ENCODE measurements at places on chromosomes 12 and 14.

DNA sequence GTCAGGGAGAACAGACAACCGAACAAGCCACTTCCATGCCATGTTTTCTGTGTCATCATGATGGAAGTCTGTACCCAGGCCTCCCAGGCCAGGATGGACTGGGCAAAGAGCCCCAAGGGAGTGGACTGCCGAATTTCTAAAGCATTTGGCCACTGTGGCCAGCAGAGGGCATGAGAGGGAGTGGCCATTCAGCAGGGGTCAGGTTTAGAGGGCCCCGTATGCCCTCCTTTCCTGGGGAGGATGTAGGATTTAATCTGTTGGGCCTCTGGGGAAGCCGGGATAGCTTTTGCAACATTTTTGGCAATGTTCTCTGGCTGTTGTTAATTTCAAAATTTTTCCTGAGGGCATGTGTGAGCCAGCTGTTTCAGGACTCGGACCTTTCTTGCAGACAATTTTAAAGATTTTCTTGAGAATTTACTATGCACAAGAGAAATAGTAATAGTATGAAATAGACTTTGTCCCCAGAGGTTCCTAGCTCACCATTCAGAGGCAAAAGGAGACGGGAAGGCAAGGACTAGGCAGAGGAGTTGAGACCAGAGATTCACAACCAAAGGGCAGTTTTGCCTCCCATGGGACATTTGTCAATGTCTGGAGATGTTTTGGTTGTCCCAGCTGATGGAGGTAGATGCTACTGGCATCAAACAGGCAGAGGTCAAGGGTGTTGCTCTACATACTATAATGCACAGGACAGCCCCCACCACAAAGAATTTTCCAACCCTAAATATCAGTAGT lies 18.0 kb downstream of the ACACB start:
- DNase-seq = no peak

DNA sequence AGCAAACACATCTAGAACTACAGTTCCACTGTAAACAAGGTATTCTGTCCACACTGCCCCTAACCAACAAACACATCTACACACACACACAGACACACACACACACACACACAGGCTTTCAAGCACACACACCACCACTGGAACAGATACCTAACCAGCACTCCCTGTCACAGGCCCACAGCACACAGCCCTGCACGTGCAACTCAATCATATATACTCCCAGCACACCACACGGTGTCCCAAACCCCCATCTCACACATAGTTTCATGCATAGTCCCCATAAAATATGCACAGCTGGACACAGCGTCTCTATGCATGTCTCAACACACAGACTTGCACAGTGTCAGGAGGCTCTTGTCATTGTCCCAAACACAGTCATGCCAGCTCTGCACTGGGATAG lies 27.6 kb downstream of the KRT8 start:
- DNase-seq = no peak

- DNase-seq = no peak
Measured at GRCh38 chr12:69309461-69309860, 38.7 kb upstream of the LYZ start.

DNA sequence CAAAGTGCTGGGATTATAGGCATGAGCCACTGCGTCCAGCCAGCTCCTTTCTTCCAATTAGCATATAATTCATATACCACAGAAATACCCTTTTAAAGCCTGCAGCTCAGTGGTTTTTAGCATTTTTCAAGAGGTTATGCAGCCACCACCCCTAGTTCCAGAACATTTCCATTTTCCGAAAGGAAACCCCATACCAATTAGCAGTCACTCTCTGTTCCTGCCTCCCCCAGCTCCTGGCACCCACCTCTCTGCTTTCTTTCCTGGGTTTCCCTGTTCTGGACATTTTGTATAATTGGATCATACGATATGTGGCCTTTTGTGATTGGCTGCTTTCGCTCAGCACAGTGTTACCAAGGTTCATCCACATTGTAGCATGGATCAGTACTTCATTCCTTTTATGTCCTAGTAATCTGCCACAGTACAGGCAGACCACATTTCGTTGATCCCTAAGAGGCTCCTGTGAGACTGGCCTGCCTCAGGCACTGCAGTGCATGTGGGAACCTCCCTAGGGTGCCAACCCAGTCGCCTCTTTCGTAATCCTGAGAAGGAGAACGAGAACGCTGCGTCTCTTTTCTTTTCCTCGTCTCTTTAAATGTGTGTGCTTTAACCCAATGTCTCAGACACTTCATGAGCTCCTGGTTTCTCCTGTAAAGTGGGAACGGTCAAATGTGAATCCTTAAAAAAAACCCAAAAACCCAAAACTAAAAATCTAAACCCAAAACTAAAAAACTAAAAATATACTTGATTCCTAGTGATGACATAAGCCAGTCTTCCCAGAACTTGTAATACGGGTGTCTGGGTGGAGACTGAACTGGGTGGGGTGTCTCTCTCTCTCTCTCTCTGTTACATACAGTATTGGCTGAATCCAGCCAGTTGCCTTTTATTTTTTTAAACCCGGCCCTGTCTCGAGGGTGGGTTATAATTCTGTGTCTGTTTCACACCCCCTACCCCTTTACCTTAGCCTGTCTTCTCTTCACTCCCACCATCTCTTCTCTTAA lies 14.7 kb downstream of the AACS start:
- DNase-seq = no peak

GRCh38 chr14:73472185-73473114 lies 14.1 kb upstream of the NUMB start:
- DNase-seq = no peak

DNA sequence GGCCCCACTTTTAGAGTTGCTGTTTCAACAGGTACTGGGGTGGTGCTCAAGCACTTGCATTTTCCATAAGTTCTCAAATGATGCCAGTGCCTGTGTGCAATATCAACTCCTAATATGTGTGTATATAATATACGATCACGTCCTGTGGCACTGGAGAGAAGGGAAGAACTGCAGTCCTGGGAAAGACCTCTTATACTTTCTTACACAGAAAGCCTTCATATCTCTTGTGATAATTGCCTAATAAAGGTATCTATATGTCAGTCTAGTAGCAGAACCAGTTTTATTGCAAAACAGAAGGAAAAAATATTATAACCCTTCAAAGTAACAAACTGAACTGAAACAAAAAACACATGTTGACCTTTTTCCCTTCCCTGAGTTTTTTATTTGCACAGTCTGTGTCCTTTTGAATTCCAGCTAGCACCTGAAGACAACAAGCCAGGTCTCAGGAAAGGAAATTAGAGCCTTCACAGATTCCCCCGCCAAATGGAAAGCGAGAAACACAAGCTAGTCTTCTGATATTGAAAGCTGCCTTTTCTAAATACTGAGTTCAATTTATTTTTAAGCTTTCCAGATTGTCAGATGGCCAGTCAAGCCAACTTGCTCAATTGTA lies 44.4 kb downstream of the IGF1 start:
- DNase-seq = no peak

DNA sequence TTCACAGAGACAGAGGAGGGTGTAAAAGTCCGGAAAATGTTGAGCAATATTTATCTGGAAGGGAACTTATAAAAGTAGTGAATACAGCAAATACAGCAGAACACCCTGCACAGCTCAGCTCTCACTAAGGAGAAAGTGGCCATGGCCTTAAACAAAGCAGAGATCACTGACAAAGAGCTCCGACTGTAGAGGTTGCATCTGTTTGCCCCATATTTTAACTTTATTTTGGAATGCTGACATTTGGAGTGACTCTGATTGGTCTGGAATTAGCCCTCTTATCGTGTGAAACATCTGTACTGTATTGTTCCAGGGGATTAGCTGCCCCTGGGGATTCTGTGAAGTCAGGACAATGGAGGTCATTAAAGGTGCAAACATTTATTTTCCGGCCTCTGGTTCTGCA lies 1275.7 kb upstream of the FLRT2 start:
- no peak for DNase-seq

DNA sequence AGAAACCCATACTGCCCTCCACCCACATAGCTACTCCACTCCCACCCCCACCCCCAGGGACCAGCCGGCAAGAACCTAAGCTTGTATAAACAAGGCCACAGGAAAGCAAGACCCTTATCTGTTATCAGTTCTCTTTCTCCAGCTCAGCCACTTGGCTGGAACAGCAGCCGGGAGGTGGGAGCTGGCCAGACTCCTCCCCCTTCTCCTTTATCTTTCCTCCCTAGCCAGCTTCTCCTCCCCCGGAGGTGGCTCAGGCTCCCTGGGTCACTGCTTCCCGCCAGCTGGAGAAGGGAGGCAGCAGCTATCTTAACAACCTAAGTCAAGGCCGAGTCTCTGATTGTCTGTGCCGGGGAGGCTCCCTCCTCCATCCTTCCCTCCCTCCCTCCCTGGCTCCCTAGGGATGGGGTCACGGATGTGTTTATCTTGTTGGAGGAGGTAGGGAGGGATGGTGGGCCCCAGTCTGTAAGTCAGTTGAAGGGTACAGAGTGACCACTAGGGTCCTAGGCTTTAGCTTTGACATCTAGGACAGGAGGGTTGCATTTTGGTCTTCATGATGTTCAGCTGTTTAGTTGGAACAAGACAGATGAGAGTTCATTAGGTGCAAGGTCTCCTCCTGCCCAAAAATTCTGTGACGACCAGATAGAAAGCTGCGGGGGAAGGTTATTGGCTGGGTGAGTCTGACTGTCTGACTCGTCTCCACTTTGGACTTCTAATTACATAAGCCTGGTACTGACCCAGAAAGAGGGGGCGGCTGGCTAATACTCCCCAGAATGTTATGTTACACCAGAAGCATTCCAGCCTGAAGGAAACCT lies 29.7 kb downstream of the ZFP36L1 start:
- DNase-seq = no peak

DNA sequence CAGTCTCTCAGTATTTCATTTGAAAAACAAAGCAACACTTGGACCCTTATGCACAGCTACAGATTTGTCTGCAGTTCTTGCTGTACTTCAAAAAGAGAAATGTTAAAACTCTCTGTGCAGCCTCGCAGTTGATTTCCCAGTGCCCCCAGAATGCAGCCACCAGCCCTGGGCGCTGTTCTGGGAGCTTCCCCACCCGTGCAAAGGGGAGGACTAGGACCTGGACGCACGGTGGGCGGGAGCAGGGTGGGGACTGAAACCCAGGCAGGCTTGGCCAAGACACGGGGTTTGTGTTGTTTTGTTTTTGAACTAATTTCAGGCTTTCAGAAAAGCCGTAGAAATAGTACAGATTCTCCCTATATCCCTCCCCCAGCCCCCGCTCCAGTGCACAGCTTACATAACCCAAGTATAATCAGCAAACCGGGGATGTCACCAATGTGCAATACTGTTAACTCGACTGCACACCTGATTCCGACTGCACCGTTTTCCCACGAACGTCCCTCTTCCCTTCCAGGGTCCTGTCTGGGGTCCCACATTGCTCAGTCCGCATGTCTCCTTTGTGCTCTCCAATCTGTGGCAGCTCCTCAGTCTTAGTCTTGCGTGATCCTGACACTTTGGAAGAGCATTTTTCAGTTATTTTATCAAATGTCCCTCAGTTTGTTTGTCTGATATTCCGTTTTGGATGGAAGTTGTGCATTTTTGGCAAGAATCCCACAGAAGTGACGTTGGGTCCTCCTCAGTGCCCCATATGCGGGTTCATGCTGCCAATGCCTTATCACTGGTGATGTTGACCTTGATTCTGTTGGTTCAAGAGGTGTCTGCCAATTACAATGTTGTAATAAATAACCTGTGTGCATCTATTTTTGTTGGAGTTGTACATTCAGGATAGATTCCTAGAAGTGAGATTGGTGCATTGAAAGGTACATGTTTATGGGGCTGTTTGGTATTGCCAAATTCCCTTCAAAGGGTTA lies 95.9 kb downstream of the SETD3 start:
- no peak for DNase-seq

DNA sequence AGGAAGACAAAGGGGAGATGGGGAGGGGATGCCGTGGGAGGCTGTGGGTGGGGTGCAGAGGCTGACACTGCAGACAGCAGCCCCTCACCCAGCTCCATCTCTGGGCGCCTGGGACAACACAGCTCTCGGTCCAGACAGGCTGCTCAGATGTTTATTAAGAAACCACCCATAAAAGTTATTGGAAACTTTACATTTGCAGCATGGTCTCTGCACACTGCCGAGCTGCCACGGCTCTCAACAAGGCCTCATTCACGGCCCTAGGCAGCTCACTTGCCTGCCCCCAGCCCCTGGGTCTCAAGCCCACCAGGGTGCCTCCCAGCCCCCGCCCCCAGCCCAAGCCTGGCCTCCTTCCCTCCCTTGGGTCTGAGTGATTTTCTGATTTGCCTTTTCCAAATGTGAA lies 21.0 kb upstream of the COL2A1 start:
- no peak for DNase-seq

- DNase-seq = peak; percentile 73
Measured at GRCh38 chr12:108730365-108731104, 783 bp downstream of the CORO1C start.

DNA sequence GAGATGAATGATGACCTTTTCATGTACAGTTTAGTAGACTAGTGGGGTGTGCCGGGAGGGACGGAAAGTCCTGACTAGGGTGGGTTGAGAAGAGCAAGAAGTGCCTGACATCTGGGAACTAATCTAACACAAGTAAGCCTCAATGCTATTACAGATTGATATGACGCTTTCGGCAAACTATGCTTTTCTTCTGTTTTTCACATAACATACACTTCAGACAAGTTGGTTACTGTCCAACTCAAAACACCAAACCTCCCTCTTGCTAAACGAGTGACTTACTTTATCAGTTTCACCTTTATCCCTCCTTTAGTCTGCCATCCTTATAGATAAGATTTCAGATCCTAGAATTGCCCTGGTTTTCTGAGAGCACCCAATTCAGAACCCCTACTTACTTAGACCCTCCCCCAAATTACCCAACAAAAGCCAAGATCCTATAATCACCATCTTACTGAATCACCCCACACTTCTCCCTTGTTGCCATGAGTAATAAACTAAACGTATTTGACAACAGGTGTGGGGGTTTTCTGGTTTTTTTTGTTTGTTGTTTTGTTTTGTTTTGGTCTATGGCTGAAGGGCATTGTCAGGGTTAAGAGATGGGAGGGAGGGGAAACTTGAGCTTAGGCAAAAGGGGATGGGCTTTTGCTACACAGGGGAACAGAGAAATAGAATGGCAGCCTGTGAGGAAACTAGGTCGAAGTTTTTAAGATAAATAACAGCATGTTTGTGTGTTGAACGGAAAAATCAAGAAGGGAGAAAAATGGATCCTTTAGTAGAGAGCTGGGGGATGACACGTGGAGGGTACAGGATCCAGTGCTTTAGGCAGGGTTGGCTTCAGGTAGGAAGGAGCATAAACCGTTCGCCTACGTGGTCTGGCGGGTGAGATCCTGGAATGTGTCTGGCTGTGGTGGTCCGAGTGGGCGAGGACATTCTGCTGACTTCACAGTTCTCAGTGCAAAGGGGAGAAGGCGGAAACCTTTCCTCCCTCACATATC lies 6.1 kb upstream of the PSMA3 start:
- DNase-seq = no peak

GRCh38 chr12:115444346-115444745 lies 760.4 kb upstream of the TBX3 start:
- no peak for DNase-seq

DNA sequence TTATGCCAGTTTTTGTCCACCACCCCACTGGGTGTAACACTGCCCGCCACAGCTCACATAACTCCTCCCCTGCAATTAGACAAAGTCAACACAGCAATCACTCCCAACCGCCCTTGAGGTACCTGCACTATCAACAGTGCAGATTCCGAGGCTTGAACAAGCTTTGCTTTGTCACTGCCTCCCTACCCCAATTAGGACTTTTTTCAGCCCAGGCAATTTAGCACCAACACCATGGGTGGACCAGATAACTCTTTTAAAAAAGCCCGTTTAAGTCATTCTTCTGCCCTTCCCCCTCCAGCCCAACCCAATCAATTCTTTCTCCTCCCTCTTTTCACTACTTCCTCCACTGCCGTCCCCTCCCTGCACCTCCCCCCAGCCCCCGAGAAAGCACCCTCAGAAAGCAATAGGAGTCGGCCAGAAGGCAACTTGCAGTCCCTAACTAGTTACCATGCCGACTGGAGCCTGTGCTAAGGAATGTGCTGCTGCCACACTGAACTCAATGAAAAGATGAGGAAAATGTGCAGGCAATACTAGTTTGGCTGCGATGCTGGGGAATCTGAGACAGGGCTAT lies 45.7 kb upstream of the OTX2 start:
- DNase-seq = no peak
